Anterior cingulate cortex (tissue), 58 donors: ENCODE measurements at places on chromosomes 3 and 15.

GRCh38 chr3:27467545-27467944 is 16.6 kb downstream of the SLC4A7 start:
- no peak for DNase-seq

- no peak for DNase-seq
Observed at GRCh38 chr3:137765310-137766033, 1.4 kb downstream of the SOX14 start.

DNA sequence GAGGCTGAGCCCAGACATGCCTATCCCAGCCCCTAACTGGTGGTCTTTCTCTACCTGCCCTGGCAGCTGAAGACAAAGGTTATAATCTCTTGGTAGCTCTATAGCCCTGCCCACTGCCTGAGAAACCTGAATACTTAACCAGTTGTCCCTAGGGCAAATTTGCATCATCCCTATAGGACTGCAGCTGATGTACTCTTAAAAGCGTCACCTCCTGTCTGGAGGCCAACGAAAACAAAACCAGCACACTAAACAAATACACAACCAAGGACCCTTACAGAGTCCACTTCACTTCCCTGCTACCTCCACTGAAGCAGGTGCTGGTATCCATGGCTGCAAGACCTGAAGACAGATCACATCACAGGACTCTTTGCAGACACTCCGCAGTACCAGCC is 98.0 kb downstream of the KCNAB1 start:
- no peak for DNase-seq

GRCh38 chr3:151859905-151860304 is 13.5 kb upstream of the SUCNR1 start:
- DNase-seq: no peak

- DNase-seq: no peak
Observed at GRCh38 chr15:79180318-79180717, 89.7 kb upstream of the RASGRF1 start.

DNA sequence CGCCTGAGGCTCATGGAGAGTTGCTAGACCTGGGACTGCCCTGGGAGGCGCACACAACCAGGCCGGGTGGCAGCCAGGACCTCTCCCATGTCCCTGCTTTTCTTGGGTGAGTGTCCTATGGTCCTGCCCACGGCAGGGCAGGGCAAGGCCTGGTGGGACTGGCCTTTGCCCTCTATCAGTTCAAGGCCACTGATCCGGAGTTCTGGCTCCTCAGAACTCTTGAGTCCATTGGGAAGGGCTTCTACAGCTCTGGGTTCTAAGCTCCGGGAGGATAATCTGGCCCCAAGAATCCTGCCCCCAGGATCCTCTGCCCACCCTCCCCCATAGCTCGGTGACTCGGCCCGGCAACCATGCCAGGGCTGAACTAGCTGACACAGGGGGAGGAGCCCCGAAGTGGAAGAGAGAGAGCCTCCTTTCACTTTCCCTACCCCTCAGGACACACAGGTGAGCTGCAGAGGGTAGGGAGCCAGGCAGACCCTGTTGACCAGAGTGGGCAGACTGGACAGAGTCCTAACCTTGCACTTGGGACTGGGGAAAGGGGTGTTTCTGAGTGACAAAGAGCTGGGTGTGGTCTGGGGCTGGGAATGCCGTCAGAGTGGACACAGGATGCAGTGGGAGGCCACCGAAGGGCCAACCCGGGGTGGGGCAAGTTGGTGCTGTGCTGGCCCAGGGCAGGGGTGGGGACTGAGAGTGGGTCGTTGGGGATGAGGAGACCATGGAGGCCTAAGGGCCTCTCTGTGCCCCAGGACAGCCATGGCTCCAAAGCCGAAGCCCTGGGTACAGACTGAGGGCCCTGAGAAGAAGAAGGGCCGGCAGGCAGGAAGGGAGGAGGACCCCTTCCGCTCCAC is 664 bp downstream of the PARP3 start:
- DNase-seq: no peak

- DNase-seq: no peak
Observed at GRCh38 chr3:32321095-32321790, 70.4 kb upstream of the CMTM7 start.

- no peak for DNase-seq
Observed at GRCh38 chr3:39322936-39323335, 6.6 kb upstream of the CCR8 start.

DNA sequence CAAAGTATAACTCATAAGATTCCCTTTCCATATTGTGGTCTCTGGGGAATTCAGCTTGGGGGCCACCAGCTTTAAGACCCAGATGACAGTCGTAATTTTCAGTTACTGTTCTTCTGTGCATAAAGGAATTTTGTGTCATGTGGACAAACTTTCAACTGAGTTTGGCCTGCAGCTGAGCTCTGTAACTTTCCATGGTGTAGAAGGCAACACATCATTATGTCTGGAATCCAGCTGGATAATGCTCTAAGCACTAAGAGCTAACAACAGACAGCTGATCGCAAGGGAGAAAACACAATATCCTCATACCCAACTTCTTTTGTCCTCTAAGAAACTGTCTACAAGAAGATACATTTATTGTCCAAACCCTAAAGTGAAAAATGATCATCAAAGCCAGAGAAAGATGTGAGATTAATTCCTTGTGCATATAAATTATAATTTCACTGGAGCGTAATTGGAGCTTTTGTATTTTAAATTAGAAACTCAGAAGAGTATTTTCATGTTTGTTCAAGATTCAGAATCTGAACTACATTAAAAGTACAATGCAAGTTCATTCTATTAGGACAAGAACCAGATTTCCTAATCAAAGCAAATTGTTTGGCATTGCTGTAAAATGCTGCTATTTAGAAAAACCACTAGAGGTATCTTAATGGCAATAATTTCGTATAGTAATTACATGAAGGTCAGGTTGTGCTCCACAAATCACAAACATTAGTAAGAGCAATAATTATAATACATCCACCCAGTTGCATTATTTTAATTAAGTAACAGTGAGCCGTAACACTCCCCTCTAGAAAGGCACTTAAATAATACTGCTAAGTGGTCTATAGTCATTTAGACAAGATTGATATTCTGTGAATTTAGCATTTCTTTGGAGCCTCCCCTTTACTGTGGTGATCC is 218.8 kb downstream of the ATP8B4 start:
- no peak for DNase-seq

DNA sequence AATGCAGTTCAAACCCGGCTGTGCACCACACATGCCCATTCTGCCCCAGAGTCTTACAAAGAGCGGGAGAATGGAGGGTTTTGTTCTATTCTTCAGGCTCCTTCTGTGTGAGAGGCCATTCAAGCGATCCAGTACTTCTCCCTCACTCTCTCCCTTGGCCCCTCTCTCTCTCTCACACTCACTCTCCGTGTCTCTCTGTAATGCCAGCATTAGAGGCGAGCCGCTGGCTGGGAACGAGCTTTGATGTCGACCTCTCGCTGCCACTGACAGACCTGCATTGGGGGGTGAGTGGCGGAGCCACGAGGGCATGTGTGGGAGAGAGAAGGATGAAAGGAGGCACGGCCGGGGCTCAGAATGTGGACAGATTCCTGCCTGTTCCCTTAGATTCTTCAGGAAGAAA is 231.7 kb upstream of the ARRDC4 start:
- peak; percentile 8 for DNase-seq

DNA sequence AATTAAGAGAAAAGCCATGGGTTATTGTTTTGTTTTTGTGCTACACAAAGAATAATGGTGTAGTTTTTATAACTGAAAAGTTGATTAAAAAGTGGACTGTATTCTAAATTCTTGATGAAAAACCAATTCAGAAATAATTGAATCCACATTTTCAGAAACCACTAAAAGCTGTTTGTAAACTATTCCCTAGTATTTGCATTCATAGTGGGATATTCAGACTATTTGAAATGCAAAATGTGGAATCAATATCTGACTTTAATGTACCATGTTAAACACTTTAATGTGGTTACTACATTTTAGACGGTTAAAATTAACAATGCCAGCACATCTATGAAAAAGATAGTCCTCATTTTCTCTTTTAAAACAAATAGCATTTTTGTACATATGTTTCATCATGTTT is 104.6 kb downstream of the ZIC4 start:
- no peak for DNase-seq

DNA sequence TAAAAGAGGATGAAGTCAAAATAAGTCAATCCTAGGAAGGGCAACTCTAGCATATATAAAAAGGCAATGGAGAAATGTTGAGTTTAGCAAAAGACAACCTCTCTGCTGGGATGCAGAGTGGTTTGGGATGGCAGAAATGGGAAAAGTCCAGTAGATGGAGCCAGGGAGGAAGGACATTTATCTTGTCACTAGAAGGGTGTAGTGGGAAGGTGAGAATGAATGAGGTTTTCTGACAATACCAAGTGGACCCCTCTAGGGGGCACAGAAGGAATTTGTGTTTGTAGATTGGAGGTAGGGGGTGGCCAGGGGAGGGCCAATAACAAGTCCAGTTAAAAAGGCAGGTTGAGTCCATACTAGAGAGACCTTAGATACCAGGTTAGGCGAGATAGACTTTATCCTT is 80.0 kb downstream of the THSD4 start:
- DNase-seq: no peak
